Panc1 (cell line): ENCODE measurements at places on chromosomes 16 and 17. TPM values are rescaled to one million over a fixed set of nuclear protein-coding genes. Genes with fewer than 3 reads are reported as not detected.

- no peak overlapping the region for H3K27ac ChIP-seq
- H3K27me3 ChIP-seq, result no peaks in the 10 kb centered on the region
- no peaks in the 10 kb centered on the region for H3K36me3 ChIP-seq
Measured at GRCh38 chr17:2187758-2188157, 115.8 kb downstream of the SMG6 start.

- no peaks in the 10 kb centered on the region for H3K27me3 ChIP-seq
- no peak for DNase-seq
- H3K4me1 ChIP-seq, result peaks cover 7% of the 10 kb centered on the region
- H3K4me3 ChIP-seq, result no peak overlapping the region
- no peak overlapping the region for H3K27ac ChIP-seq
- no peaks in the 10 kb centered on the region for H3K36me3 ChIP-seq
Measured at GRCh38 chr17:45438931-45439610, 6.4 kb upstream of the ARHGAP27 start.

DNA sequence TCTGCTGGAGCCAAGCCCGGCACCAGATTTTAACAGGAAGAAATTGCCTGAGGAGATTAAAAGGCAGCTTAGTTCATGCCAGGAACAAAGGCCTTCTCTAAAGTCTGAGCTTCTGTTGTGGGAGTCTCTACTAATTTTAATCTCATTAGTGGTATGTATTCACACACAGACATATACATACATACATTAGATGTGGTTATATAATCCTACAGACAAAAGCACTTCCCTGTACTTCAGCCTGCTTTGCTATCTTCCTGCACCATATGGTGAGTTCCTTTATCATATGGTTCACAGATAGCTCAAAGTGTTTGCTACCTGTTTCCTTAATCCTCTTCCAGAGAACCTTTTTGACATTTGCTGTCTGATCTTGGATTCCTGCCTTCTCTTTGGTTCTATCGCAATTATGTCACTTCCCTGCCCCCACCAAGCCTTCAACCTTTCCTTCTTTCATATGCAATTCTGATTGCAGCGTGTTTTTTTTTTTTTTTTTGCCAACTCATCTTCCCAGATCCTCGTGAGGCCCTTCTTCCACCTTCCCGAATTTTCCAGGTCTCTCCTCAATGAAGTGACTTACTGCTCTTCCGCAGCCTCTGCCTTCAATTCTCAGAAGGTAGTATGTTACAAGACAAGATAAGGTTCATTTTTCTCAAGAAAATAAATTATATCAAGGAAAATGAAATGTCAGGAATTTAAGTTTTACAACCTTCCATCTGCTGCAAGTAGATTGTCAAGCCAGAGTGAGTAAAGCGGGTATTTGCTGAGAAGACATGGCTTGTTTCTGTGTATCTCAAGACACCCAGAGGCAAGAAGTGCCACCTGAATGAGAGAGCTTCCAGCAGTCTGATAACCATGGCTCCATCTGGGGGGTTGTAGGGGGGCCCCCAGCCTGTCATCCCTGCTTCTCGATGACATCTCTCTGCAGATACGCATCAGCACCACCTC is 120.2 kb upstream of the CACNG3 start:
- no peak overlapping the region for H3K27ac ChIP-seq
- no peaks in the 10 kb centered on the region; the same call in 1 of the 2 replicates for H3K27me3 ChIP-seq
- DNase-seq, result no peak
- H3K4me1 ChIP-seq, result no peaks in the 10 kb centered on the region
- no peak overlapping the region for H3K4me3 ChIP-seq
- no peaks in the 10 kb centered on the region for H3K36me3 ChIP-seq

DNA sequence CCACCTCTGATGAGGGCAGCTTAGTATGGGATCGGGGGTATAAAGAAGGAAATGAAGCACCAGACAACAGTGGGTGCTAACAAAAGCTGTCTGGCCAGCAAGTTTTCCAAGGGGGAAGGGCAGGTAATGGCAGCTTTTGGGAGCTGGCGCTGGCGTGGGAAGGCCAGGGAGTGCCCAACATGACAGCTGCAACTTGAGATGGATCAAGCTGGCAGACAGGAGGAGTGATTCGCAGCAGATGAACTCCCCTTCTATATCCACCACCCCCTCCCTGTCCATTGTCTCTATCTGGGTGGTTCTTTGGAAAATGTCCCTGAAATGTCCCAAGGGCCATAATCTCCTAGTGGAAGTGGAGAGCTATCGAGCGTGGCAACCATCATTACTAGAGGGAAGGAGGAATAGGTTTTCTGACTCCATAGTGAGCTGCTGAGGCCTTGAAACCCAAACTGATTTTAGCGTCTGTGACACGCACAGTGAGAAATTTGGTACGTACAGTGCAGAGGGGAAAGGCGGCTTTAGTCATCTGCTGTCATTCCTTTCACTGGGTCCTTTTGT is 4.8 kb upstream of the INPP5K start:
- peaks cover 6% of the 10 kb centered on the region for H3K4me1 ChIP-seq
- H3K27ac ChIP-seq, result no peak overlapping the region
- no peaks in the 10 kb centered on the region for H3K27me3 ChIP-seq
- DNase-seq, result no peak
- H3K36me3 ChIP-seq, result peaks cover 4% of the 10 kb centered on the region; the same call in 1 of the 2 replicates

GRCh38 chr17:78127888-78128550 is 536 bp downstream of the TMC6 start:
- no peak for DNase-seq
- peak overlapping the region; percentile 75 for H3K4me3 ChIP-seq
- H3K27me3 ChIP-seq, result no peaks in the 10 kb centered on the region
- peaks cover 2% of the 10 kb centered on the region; the same call in 1 of the 2 replicates for H3K36me3 ChIP-seq
- peak overlapping the region; percentile 76 for H3K27ac ChIP-seq
- peaks cover 41% of the 10 kb centered on the region for H3K4me1 ChIP-seq

DNA sequence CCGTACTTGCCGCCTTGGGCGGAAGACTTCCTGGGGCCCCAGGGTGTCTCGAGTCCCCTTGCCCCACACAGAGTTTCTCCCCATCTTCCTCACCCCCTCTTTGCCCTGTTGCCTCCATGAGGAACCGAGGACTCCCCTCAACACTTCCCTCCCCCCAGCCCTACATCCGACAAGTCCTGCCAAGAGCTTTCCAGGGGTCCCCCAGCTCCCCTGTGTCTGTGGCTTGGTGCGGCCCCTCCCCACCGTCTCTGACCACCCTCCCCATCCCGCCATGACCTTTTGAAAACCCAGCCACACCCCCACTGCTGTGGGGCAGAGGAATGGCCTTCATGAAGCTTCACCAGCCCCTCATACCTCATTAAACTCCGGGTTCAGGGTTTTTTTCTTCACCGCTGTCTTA is 11.4 kb downstream of the SCGB1C2 start:
- H3K27ac ChIP-seq, result no peak overlapping the region
- no peak overlapping the region for H3K4me3 ChIP-seq
- no peaks in the 10 kb centered on the region for H3K27me3 ChIP-seq
- DNase-seq, result no peak
- no peaks in the 10 kb centered on the region for H3K4me1 ChIP-seq

DNA sequence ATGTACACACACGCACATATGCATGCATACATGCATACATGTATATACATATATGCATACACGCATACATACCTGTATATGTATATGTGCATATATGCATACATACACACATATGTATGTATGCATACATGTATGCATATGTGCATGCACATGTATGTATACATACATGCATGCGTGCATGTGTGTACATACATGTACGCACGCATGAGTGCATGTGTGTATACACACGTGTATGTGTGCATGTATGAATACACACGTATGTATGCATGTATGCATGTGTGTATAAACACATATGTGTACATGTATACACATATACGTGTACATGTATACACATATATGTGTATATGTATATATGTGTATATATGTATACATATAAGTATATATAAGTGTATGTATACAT is 28.5 kb upstream of the DLX3 start:
- H3K4me3 ChIP-seq, result no peak overlapping the region
- H3K27me3 ChIP-seq, result no peaks in the 10 kb centered on the region
- no peak overlapping the region for H3K27ac ChIP-seq
- no peaks in the 10 kb centered on the region for H3K36me3 ChIP-seq
- DNase-seq, result no peak

- no peak overlapping the region for H3K27ac ChIP-seq
- H3K4me3 ChIP-seq, result no peak overlapping the region
Measured at GRCh38 chr16:87146676-87147075, 170.5 kb downstream of the C16orf95 start.

- H3K27ac ChIP-seq, result peak within 1 kb of the TSS; percentile 90
- no peaks in the 10 kb centered on the region for H3K27me3 ChIP-seq
- H3K4me3 ChIP-seq, result peak within 1 kb of the TSS; percentile 88
- H3K36me3 ChIP-seq, result peaks cover 18% of the 10 kb centered on the region
Measured at GRCh38 chr17:75182569-75183436, at the start of gene SUMO2. Gene SUMO2 (minus strand): TSS chr17:75182959. CDS start chr17:75182834, 125 bp downstream.

DNA sequence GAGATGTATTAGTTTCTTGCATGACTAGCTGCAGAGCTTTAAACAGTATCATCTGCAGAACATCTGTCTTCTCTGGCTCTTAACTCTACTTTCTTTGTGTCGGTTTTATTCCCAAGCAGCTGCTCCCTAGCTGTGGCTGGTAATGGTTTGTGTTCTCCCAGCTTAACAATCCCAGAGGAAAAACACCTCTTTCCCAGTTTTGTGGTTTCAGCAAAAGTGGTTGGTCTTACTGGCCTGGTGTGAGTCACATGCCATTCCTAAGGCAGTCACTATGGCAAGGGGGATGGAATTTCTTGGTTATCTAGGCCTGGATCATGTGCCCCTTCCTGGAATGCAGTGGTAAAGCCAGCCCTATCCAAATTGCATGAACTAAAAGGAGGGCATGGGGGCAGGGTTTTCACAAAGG is 27.5 kb downstream of the OMG start:
- peaks cover 9% of the 10 kb centered on the region; the same call in 1 of the 2 replicates for H3K4me1 ChIP-seq
- H3K27ac ChIP-seq, result no peak overlapping the region; the same call in 1 of the 2 replicates
- no peaks in the 10 kb centered on the region for H3K27me3 ChIP-seq
- DNase-seq, result peak; percentile 24
- H3K36me3 ChIP-seq, result peaks cover 9% of the 10 kb centered on the region
- no peak overlapping the region for H3K4me3 ChIP-seq

DNA sequence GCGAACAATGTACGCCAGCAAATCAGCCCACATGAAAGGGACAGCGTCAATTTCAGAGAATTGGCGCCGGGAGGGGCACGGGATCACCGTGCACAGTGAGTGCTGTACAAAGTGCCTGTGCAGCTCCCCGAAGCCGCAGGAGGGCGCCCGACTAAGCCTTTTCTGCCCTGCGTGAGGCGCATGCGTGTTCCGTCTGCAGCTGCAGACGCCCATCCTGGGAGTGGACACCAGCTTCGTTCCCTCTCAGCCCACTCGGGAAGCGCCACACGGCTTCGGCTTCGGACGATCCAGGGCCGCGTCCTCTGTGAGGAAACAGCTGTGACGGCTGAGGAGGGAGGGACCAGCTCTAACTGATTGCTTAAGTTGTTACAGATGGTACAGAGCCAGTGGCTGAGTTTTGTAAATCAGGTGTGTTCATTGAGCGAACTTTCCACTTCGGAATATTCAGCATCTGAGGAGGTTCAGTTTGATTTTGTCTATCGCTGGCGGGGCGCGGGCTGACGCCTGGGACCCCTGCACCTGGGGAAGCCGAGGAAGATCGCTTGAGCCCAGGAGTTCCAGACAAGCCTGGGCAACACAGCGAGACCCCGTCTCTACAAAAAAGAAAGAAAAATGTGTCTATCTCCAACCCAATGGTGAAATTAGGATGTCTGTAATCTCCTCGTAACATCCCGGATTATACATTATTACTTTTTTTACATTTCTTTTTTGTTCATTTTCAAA is 15.4 kb upstream of the ZNF287 start:
- DNase-seq, result peak; percentile 55
- H3K27me3 ChIP-seq, result no peaks in the 10 kb centered on the region
- peaks cover 3% of the 10 kb centered on the region; the same call in 1 of the 2 replicates for H3K4me1 ChIP-seq
- H3K27ac ChIP-seq, result peak overlapping the region; percentile 68
- peak overlapping the region; percentile 59 for H3K4me3 ChIP-seq
- no peaks in the 10 kb centered on the region for H3K36me3 ChIP-seq

TBC1D3G gene
- total RNA-seq, result 0.15 TPM

TP53TG3E gene
- not detected for total RNA-seq

VAT1 gene
- total RNA-seq, result 169 TPM

MEIOB gene
- not detected for total RNA-seq

ABCA10 gene
- 0.90 TPM for total RNA-seq
